Muscle of back (tissue), 13 donors: ENCODE measurements at places on chromosomes 5 and 9. TPM values are rescaled to one million over a fixed set of nuclear protein-coding genes. Genes with fewer than 3 reads are reported as not detected.

The RPL35 gene
- 1,739 TPM for polyA plus RNA-seq

The TICAM2 gene
- 6.9 TPM for polyA plus RNA-seq

- DNase-seq: no peak
These were observed 56.9 kb downstream of the ASS1 start for GRCh38 chr9:130501639-130502038.

DNA sequence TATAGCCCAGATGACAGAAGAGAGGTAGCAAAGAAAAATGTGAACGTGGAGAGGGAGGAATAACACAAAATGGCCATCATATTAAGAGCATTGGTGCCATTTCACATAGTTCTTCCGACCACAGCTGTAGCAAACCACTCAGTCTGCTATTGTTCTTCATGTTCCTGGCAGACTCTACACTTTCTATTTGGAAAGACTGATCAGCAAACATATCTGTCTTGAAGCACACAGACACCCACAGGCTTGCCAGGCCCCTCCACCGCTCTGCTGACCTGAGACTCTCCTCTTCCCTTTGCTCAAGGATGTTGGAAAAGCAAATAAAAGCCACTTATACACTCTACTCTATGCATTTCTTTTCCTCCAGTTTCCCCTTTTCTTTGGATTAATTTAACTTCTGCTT lies 298.0 kb downstream of the FBXL7 start:
- peak; percentile 59 for DNase-seq

The DPYSL3 gene
- polyA plus RNA-seq: 149 TPM

The NR5A1 gene
- not detected for polyA plus RNA-seq

The GFPT2 gene
- 12.2 TPM for polyA plus RNA-seq

DNA sequence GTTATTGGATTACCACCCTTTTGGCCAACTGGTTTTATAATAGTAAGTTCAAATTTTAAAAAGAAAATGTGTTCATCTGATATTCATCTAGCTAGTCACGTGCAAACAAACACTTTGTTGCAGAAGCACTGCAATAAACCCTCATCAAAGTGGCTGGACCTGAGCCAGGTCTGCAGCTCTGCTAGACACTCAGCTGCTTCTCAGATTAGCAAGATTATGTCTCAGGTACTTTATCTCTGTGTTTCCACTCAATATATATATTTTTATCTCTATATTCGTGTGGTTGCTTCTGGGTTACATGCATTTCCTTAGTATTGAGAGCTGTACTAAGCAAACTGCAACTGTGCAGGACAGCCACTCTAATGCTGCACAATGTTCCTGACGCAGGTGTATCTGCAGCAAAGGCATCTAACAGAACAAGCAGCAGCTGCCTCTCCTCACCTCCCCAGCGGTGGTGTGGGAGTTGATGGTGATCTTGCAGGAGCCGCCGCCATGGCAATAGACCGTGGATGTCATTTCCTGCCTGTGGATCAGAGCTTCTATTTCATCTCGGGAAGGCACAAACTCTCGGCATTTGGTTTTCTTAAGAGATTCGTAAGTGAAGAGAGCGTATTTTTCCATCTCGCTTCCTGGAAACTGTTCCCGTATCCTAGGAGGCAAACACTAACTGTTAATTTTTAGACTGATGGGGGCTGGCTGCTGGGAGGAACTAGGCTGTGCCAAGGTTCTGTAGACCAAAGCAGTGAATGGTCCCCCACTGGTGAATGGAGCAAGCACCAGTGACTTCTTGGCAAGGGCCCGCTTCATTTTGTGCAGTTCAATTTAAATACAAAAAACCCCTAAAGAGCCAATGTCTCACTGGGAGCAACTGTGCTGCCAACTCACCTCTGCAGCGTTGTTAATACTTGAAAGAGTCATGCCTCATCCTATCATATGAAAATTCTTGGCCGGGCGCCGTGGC lies 56.7 kb upstream of the RETREG1 start:
- DNase-seq: no peak

DNA sequence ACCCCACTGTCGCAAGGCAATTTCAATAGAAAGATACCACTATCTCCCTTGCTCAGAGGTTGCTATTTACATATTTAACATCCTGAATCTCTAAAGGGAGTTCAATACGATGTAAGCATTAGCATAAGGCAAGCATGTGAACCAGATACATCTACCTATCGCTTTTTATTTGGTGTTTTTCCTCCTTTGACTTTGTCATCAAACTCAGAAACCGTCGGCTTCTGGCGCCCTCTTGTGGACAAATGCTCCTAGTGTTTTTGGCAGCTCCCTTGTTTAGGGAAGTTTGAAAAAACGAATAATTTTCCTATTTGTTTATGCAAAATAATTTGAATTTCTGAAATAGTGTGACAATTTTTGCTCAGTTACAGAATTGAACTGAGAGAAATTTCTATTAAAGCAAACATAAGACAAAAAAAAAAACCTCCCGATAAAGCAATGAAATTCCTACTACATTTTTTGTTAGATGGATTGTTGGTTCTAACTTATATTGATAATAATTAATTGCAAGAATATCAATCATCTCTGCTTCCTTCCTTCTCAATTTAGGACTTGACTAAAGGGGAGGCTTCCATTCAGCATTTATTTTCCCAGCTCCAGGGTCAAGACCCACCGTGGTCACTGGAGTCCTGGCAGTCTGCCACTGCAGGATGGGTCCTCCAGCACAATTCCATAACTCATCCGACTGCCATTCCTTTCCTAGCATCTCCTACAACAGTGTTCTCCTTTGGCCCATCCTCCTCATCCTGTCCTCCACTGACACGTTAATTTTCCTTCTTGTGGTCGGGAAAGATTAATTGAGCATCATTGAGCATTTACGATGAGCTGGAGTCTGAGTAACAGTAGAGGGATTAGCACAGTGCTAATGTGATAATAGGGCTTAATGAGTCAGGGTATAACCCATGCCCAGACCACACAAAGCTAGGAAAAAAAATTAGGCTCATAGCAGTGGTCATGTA lies 131.8 kb upstream of the CHD1 start:
- DNase-seq: peak; percentile 49

The CCNO gene
- 0.22 TPM for polyA plus RNA-seq

DNA sequence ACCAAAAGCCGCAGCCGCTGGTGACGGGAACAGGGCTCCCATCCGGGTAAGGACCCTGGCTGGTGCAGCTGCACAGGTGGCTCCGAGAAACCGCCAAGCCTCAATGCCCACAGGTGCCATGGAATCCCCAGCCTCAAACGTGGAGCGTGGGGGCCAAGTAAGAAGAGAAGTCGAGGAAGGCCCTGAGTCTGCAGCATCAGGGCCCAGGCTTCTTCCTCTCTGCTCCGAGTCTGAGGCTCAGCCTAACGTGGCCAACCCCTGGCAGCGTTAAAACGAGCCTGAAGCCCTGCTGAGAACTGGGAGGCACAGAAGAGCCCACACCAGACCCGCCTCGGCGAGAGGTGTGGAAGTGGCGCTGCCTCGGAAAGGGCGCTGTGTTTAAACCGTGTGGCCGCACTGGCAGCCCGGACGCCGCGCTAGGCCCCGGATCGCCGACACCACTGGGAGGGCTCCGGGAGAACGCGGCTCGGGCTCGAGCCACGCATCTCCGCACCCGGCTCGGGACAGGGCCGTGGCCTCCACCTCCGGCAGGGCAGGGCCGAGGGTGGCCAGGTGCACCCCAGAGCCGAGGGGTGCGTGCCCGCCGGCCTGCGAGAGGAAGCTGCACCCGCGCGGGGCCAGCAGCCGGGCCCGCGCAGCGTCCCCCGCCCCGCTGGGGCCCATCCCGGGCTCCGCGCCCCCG lies 730 bp downstream of the ZMYND19 start:
- DNase-seq: no peak

DNA sequence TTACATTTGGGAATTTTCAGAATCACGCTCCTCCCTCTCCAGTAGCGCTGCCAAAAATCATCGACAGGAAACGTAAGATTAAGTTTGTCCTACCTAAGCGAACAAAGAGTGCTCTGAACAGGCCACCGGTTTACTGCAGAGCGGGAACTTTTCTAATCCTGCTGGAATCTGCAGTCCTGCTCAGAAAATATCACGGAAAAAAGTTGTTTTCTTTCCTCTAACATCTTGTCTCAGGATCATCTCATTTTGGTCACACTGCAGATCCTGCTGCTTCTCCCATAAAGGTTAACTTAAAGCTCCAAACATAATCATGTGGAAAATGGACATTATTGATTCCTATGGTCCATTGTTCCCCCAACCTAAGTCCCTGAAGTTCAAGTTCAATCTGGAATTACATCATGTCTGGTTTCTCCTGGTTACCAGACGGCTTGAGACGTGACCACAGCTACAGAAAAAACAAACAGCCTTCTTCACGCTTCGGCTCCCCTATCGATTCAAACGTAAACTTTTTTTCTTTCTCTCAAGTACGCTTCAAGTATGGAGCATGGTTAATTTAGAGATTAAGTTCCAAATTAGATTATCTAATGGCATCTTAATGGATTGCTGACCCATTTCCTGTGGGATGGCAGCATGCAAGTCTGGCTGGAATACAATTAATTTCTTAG lies 217.6 kb downstream of the NFIB start:
- peak; percentile 69 for DNase-seq

DNA sequence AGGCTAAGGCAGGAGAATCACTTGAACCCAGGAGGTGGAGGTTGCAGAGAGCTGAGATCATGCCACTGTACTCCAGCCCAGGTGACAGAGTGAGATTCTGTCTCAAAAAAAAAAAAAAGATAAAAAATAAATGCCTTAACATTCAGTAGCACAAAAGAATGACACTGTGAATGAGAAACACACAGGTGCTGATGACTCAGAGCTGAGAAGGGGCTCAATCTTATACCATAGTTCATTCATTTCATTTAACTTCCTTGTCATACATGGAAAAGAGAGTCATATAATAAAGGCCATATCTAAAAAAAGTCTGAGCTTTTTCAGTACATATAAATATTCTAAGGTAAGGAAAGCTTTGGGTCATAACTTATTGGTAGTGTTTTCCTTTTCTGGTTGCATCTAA lies 40.6 kb downstream of the WWC1 start:
- DNase-seq: no peak
